ENCODE measurements at places on chromosomes 3 and 15.

- no peak for DNase-seq
These were observed 37.0 kb downstream of the ROPN1B start for GRCh38 chr3:126005951-126006350.

- no peak for DNase-seq
These were observed 61.2 kb downstream of the CD200 start for GRCh38 chr3:112394003-112394640.

- DNase-seq: no peak
These were observed 60.0 kb downstream of the RPL22L1 start for GRCh38 chr3:170809975-170810357.

GRCh38 chr3:126211569-126211968 is 31.2 kb upstream of the ALDH1L1 start:
- DNase-seq: no peak

- no peak for DNase-seq
These were observed 4.9 kb upstream of the MYZAP start for GRCh38 chr15:57586661-57587424.

DNA sequence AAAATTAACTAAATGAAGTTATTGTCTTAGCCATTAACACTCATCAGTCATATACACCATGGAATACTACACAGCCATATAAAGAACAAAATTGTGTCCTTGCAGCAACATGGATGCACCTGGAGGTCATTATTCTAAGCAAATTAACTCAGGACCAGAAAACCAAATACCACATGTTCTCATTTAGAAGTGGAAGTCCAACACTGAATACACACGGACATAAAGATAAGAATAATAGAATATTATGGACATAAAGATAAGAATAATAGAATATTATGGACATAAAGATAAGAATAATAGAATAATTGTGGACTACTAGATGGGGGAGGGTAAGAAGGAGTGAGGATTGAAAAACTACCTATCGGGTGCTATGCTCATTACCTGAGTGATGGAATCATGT is 122.3 kb downstream of the CHL1 start:
- no peak for DNase-seq

GRCh38 chr3:15295506-15295905 is 36.9 kb downstream of the SH3BP5 start:
- DNase-seq: no peak

- DNase-seq: peak; percentile 11
These were observed 21.3 kb upstream of the SEC62 start for GRCh38 chr3:169945313-169945712.

GRCh38 chr15:27473845-27474244 is 502.9 kb downstream of the GABRG3 start:
- no peak for DNase-seq

DNA sequence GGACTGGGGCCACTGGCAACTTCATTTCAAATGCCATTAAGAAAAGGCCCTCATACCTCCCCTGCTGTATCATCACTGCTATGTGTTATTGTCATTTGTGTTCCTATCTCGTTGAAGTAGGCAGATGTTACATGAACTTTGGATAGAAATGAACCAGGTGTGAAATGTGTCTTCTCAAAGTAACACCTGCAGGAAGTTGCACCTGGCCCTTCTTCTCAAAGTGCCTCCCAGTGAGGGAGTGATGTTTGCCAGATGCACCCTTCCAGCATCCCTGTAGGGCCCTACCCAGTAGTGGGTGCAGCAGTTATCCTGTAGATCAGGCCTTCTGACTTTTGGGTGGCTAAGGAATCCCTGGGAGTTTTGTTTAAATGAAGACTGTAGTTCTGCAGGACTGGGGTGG is 197.7 kb upstream of the CTNNB1 start:
- no peak for DNase-seq

DNA sequence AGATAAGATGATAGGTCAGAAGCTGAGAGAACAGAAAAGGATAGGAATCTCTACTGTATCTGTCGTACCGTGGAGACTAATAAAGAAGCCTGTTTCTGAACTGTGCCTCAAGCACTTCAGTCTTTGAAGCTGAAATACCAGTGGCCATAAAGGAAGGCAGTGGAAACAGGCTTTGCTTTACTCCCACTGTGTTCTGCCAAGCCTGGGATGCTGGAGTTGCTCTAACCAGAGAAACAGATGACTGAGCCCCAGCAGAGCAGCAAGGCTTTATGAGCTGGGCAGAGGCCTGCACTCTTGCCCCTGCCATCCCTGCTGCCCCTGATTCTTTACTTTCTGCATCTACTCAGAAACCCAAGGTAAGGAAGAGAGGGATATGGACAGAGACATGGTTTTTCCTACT is 89.4 kb downstream of the PDE8A start:
- DNase-seq: no peak

DNA sequence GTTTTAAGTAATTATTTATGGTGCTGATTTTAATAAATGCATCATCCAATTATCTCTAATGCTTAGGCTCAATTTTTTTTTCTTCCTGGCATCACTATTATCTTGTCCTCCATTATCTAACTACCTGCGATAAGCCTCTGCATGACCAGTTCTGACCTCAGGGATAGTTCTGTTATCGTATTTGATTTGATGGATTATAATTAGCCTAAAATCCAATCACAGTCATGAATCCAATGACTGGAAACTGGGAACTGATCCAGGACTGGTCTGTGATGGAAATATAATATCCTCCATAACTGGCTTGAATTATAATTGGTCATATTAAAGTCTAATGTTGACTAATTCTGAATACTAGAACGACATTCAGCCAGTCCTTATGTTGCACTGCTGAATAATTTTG is 1.1 kb downstream of the MYH15 start:
- DNase-seq: no peak

- no peak for DNase-seq
These were observed 47.0 kb downstream of the TCF12 start for GRCh38 chr15:56965231-56966013.

DNA sequence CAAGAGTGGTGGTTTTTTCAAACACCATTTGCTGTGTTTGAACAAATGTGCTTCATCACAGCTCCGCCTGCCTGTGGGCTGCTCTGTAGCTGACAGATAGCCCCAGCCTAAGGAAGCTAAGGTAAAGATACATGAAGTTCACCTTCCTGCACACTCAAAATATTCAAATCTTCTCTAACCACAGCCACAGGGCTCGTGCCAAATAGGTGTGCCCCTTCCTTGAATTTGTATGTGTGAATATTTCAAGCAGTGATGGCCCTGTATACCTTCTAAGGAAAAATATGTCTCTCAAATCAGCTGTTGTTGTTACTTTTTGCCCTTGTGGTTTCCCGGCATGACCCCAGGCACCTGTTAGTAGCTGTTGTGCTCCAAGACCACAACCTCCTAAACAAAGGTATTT is 92.8 kb downstream of the CCNL1 start:
- DNase-seq: no peak

GRCh38 chr3:16768014-16768413 is 116.7 kb upstream of the PLCL2 start:
- DNase-seq: no peak

GRCh38 chr3:194421-194820 is 2.1 kb upstream of the CHL1 start:
- no peak for DNase-seq

- DNase-seq: no peak
These were observed 885.1 kb downstream of the ZPLD1 start for GRCh38 chr3:103319912-103320311.

GRCh38 chr3:171283848-171284222 is 176.4 kb downstream of the TNIK start:
- no peak for DNase-seq

- DNase-seq: no peak
These were observed 36.2 kb downstream of the CDCP1 start for GRCh38 chr3:45109771-45110508.

- no peak for DNase-seq
These were observed 709.4 kb downstream of the SQOR start for GRCh38 chr15:46344115-46344724.

DNA sequence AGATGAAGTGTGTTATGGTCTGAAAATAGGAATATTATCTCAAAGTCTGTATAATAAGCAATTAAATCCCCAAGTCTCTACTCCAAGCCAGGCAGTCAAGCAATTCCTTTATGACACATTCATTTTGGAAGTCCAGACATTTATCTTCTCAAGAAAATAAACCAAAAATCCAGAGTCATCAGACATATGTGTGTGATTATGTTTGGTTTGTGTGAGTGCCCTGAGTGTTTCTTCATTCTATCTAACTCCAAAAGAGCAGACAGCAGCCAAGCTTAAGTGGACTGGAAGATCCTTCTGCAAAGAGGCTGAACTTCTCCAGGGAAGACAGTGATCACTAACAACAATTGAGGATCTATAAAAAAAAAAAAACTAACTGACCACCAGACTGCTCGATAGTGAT is 239.8 kb downstream of the STAG1 start:
- DNase-seq: no peak

- no peak for DNase-seq
These were observed 20.9 kb downstream of the KAT2B start for GRCh38 chr3:20060974-20061685.

DNA sequence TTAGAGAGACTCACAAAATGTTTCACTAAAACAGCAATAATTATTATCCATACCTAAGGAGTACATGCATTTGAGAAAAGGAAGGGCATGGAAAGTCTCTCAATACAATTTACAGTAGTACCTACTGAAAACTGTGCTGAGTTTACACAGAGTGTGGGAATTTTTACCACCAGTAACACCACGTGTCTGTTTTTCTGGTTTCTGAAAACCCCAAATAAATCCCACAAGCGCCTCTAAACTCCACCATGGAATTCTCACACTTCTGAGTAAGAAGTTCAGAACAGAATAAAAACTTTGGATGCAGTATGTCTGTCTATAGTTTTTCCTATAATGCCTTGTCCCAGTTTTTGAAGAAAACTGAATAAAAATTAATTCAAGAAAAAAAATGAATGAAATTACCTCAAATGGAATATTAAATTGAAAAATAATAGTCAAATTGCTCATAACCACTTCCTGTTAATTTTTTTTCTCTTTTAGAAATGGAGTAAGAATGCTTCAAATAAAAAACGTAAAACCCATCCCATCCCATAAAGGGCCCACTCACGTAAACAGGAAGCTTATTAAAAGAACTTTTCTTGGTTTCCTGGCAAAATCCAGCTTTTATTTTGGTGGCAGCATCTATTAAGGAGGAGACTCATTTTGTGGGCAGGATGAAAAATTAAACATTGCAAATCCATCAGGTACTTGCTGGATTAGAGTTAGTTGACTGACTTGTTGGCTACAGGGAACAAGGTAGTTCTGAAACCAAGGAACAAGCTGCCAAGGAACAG is 378.1 kb downstream of the TIGIT start:
- DNase-seq: no peak

GRCh38 chr3:112718516-112718915 is 77.6 kb upstream of the CCDC80 start:
- DNase-seq: no peak

- DNase-seq: no peak
These were observed 258.9 kb upstream of the THBS1 start for GRCh38 chr15:39321977-39322376.

- no peak for DNase-seq
These were observed 29.0 kb downstream of the CPOX start for GRCh38 chr3:98564282-98565005.

DNA sequence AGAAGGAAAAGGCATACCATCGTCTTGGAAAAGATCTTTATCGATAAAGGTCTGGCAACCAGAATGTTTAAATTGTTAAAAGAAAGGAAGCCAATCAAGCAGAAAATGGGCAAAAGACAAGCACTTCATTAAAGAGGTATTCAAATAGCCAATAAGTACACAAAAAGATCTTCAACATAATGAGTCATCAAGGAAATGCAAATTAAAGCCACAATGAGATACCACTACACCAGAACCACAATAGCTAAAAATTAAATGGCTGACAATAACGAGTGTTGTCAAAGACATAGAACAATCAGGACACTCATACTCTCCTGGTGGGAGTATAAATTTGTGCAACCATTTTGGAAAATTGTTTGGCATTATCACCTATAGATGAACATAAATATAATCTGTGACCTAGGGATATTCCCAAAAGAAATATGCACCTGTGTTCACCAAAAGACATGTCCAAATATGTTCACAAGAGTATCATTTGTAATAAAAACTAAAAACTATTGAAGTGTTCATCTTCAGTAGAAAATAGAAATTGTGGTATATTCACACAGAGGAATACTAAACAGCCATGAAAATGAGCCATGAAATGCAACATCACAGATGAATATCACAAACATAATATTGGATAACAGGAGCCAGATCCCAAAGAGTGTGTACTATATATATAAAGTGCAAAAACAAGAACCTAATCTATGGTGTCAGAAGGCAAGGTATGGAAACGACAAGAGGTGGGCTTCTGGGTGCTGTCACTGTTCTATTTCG is 14.4 kb upstream of the BTBD1 start:
- DNase-seq: no peak

Data from stimulated activated CD4-positive, alpha-beta T cell treated with anti-CD3 and anti-CD28 coated beads, Interleukin-1b, Interleukin-23, amount 100 ng/mL, for 24 hours (primary cell).